ENCODE measurements at places on chromosomes 13 and 19.

- no peak for DNase-seq
Observed at GRCh38 chr19:41575998-41576397, at the start of gene CEACAM21. Gene CEACAM21, plus strand, starts transcription at chr19:41576166. Its CDS starts 109 bp downstream, at chr19:41576275.

- no peak for DNase-seq
Observed at GRCh38 chr19:7718668-7719067, 13.2 kb downstream of the CLEC4G start.

DNA sequence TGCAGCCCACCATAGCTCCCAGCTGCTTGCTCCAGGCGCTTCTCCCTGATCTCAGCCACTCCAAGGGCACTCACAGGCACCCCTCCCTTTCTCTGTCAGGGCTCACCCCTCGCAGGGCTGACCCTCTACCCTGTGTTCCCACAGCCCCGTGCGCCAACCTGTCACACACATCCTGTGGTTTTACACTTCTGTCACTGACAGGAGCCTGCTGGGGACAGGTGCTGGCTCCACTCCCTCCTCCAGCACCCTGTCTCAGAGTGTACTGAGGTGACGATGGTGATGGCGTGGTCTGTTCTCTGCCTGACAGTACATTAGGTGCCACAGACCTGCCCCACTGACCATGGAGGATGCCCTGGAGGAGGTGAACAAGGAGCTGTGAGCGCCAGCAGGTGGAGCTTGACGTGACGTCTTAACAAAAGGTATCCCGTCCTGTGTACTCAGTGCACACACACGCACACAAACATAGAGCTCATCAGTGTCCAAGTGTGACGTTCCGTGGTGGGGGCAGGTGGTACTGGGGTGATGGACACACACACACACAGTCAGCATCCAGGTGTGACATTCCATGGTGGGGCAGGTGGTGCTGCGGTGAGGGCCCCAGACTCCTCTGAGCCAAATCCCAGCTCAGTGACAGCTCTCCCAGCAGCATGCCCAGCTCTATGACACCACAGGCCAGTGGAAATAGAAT lies 20.9 kb downstream of the C19orf44 start:
- no peak for DNase-seq

- no peak for DNase-seq
Observed at GRCh38 chr19:46241626-46242025, 12.1 kb downstream of the IGFL1 start.

DNA sequence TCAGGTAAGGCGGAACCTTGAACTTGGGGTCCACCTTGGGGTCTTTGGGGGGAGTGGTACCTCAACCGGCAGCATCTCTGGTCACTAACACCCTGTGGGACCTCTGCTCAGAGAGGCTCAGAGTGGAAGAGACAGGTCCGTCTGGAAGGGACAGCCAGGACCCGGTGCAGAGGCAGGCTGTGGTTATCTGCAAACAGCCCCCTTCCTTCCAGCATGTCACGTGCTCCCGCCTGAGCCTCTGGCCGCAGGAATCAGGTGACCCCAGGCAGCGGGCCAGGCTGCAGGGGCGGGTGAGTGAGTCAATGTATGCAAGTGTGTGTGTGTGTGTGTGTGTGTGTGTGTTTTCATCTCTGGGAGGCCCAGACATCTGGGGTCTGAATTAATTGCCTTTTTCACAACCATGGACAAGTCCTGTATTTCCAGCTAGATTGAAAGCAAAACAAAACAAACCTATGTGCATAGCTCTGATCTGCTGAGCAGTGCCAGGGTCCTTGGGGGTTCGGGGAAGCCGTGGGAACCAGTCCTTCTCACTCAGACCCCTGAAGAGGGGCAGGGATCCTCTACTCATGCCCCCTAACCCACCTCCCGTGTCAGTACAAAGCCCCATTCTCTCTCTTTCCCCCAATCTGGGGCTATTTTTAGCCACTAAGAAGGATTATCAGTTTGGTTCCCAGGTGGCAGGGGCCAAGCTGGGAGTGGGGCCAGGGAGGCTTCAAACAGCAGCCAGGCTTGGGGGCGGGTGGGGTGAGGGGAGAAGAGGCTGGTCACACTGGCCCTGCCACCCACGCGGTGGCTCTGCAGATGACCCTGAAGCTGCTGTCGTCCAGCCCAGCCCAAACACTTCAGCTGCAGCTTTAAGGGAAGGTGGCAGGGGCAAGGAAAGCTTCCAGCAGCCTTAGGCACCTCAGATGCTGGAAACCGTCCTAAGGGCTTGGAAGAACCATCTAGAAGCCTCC lies 31.4 kb downstream of the CERS4 start:
- peak; percentile 69 for DNase-seq

- peak; percentile 18 for DNase-seq
Observed at GRCh38 chr19:54325194-54325621, 12.2 kb upstream of the LILRA5 start.

DNA sequence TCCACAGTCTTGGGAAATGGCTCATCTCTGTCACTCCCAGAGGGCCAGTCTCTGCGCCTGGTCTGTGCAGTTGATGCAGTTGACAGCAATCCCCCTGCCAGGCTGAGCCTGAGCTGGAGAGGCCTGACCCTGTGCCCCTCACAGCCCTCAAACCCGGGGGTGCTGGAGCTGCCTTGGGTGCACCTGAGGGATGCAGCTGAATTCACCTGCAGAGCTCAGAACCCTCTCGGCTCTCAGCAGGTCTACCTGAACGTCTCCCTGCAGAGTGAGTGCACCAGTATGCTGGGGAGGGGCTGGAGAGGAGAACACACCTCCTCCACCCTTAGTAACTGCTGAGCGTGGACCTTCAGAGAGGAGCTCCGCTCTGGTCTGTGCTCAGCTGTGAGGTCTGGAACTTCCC lies 2.3 kb downstream of the SIGLEC9 start:
- DNase-seq: no peak

- DNase-seq: peak; percentile 50
Observed at GRCh38 chr13:73849292-73849691, 284.9 kb downstream of the KLF12 start.

DNA sequence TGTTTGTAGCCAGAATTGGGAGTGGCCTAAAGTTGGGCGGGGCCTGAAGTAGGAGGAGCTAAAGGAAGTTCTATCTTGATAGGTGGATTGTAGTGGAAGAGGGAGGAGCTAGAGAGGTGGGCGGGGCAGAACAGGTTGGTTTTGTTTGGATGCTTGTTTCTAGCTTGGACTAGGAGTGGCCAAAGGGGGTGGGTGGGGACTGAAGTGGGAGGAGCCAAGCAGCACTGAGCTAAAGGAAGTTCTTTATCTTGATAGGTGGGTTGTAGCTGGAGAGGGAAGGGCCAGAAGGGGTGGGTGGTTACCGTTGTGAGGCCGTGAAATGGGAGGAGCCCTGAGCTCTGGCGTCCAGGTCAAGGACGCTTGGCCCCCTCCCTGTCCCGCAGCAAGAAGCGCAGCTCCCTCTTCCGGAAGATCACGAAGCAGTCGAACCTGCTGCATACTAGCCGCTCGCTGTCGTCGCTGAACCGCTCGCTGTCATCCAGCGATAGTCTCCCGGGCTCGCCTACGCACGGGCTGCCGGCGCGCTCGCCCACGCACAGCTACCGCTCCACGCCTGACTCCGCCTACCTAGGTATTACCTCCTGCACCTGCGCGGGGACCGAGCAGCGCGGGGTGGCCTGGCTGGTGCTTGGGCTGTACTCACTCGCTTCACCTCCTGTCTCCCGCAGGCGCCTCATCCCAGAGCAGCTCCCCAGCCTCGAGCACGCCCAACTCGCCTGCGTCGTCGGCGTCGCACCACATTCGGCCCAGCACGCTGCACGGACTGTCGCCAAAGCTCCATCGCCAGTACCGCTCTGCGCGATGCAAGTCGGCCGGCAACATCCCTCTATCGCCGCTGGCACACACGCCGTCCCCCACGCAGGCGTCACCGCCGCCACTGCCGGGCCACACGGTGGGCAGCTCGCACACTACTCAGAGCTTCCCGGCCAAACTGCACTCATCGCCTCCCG lies 8.0 kb downstream of the DNASE2 start:
- peak; percentile 53 for DNase-seq

GRCh38 chr13:112807653-112808376 lies 118.0 kb downstream of the ATP11A start:
- DNase-seq: no peak

DNA sequence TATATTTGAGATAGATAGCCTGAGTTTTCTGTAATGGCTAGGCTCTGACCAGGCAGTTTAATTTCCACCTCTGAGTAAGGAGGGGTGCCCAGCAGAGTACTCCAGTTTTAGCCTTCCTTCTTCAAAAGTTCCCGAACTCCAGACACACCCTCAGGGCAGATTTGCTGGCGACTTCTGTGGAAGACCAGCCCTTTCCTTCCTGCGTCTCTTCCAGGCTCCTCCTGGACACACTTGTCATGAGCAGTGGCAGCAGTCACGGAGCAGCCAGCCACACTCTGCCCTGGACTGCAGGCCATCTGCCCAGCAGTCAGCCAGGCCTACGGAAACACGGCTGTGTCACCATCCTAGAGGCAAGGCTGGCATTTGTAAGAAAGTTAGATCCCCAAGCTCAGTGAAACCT lies 6.6 kb upstream of the FLT1 start:
- DNase-seq: no peak

GRCh38 chr19:40592170-40592569 lies 9.0 kb upstream of the LTBP4 start:
- peak; percentile 61 for DNase-seq

Data from fibroblast of skin of back (primary cell).